Upper lobe of left lung (tissue), 6 donors: ENCODE measurements at places on chromosomes 16 and 17.
A peak's percentile ranks its signal among the peaks of the same experiment; 100 is the strongest.

GRCh38 chr16:29860218-29860617, 2.8 kb downstream of the CDIPT start:
- H3K27ac ChIP-seq = no peak overlapping the region
- peaks cover 20% of the 10 kb centered on the region for H3K4me1 ChIP-seq
- no peak for DNase-seq
- H3K36me3 ChIP-seq = peaks cover 31% of the 10 kb centered on the region
- H3K27me3 ChIP-seq = no peaks in the 10 kb centered on the region

- H3K27ac ChIP-seq = no peak overlapping the region
- no peaks in the 10 kb centered on the region for H3K27me3 ChIP-seq
- H3K4me1 ChIP-seq = no peaks in the 10 kb centered on the region
- no peaks in the 10 kb centered on the region for H3K36me3 ChIP-seq
- no peak for DNase-seq
These were observed 117.7 kb downstream of the HS3ST3A1 start for GRCh38 chr17:13484020-13484419.

- no peak for DNase-seq
- H3K4me1 ChIP-seq = peaks cover 15% of the 10 kb centered on the region
- no peaks in the 10 kb centered on the region for H3K36me3 ChIP-seq
- H3K4me3 ChIP-seq = peak overlapping the region; percentile 36
- peaks cover 35% of the 10 kb centered on the region for H3K27me3 ChIP-seq
These were observed 7.2 kb downstream of the ALOX12B start for GRCh38 chr17:8080208-8080798.

GRCh38 chr17:77106874-77107358, 33.9 kb upstream of the SEC14L1 start:
- H3K27ac ChIP-seq = peak overlapping the region; percentile 74
- H3K4me1 ChIP-seq = peaks cover 18% of the 10 kb centered on the region
- no peak for DNase-seq

DNA sequence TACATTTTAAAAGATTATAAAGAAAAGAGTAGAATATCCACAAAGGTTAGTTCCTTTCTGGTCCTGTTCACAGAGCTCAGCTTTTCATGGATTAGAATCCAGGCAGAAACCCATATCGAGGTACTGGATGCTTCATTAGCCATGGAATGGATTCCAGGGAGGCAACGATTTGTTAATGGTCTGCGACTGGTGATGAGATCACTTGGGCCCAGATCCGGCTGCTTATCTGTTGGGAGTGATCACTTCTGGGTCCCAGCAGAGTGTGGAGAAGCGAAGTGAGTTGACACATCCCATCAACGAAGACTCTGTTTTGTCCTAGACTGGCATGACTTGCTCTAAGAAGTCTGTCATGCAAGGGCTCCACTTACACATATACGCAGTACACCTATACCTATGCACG, 165.8 kb downstream of the MAF start:
- no peaks in the 10 kb centered on the region for H3K36me3 ChIP-seq
- H3K27ac ChIP-seq = no peak overlapping the region
- DNase-seq = no peak
- H3K4me3 ChIP-seq = no peak overlapping the region
- peaks cover 13% of the 10 kb centered on the region for H3K4me1 ChIP-seq

DNA sequence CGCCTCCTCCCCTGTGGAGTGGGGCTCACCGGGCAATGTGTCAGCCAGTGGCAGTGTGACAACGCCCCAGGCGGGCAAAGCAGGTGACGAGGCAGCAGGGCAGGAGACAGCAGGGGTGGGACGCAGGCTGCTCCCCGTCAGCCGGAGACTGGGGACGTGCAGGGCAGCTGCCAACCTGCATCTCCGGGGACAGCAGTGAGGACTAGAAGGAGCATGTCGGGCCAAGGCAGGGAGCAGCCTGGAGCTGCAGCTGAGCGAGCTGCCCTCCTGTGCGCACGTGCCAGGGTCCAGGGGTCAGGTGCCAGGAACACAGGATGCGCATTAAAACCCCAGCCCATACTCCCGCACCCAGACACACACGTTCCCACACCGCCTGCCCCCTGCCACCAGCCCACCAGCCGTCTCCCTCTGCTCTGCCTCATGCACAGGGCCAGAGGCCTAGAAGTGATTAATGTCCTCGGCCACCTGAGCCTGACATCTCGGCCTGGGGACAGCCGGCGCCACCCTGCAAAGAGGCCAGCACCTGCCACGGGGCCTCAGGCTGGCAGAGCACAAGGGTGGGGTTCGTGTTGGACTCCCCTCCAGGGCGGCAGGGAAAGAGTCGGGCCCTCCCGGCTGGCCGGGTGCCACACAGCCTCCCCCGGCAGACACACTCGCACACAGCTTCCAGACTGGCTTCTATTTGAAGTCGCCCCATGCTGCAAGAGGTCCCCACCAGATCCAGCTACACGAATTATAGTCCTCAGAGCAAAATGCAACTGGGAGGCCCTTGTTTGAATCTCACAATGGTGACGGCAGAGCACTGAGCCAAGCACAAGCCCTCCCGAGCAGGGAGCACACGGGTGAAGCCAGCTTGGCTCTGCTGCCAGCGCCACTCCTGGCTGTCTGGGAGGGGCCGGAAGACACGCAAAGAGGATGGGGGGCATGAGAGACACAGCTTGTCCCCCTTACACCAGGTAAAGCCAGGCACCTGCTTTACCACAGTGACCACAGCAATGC, 90.4 kb downstream of the RBFOX3 start:
- H3K4me3 ChIP-seq = no peak overlapping the region
- H3K4me1 ChIP-seq = no peaks in the 10 kb centered on the region
- no peaks in the 10 kb centered on the region for H3K36me3 ChIP-seq
- DNase-seq = peak; percentile 79
- no peaks in the 10 kb centered on the region for H3K27me3 ChIP-seq
- H3K27ac ChIP-seq = no peak overlapping the region

- no peaks in the 10 kb centered on the region for H3K4me1 ChIP-seq
- H3K27me3 ChIP-seq = no peaks in the 10 kb centered on the region
- H3K4me3 ChIP-seq = no peak overlapping the region
- no peak for DNase-seq
- no peak overlapping the region for H3K27ac ChIP-seq
- no peaks in the 10 kb centered on the region for H3K36me3 ChIP-seq
These were observed 149.6 kb upstream of the GNAO1 start for GRCh38 chr16:56041556-56042140.

GRCh38 chr16:54774768-54775167, 155.9 kb upstream of the IRX5 start:
- no peaks in the 10 kb centered on the region for H3K36me3 ChIP-seq
- no peaks in the 10 kb centered on the region for H3K4me1 ChIP-seq
- no peak overlapping the region for H3K4me3 ChIP-seq
- no peak for DNase-seq
- no peaks in the 10 kb centered on the region for H3K27me3 ChIP-seq

GRCh38 chr17:76727745-76728456, 1.3 kb downstream of the METTL23 start:
- peaks cover 77% of the 10 kb centered on the region for H3K4me1 ChIP-seq
- H3K36me3 ChIP-seq = peaks cover 18% of the 10 kb centered on the region
- no peak for DNase-seq
- H3K27ac ChIP-seq = peak overlapping the region; percentile 100
- peak overlapping the region; percentile 95 for H3K4me3 ChIP-seq

GRCh38 chr16:56916571-56917403, 15.2 kb upstream of the HERPUD1 start:
- peaks cover 41% of the 10 kb centered on the region for H3K4me1 ChIP-seq
- H3K27me3 ChIP-seq = no peaks in the 10 kb centered on the region
- DNase-seq = no peak
- peak overlapping the region; percentile 81 for H3K27ac ChIP-seq
- no peaks in the 10 kb centered on the region for H3K36me3 ChIP-seq

GRCh38 chr16:4615384-4616046, 827 bp upstream of the UBALD1 start:
- peak overlapping the region; percentile 96 for H3K27ac ChIP-seq
- peak; percentile 85 for DNase-seq
- peak overlapping the region; percentile 97 for H3K4me3 ChIP-seq
- H3K36me3 ChIP-seq = no peaks in the 10 kb centered on the region
- H3K27me3 ChIP-seq = no peaks in the 10 kb centered on the region
- H3K4me1 ChIP-seq = peaks cover 72% of the 10 kb centered on the region

- H3K4me3 ChIP-seq = no peak overlapping the region
- no peaks in the 10 kb centered on the region for H3K27me3 ChIP-seq
- no peaks in the 10 kb centered on the region for H3K36me3 ChIP-seq
- DNase-seq = no peak
- H3K27ac ChIP-seq = no peak overlapping the region
- H3K4me1 ChIP-seq = no peaks in the 10 kb centered on the region
These were observed 369.8 kb downstream of the CPPED1 start for GRCh38 chr16:12433691-12434390.

GRCh38 chr16:50011707-50012106, 13.3 kb upstream of the CNEP1R1 start:
- H3K36me3 ChIP-seq = no peaks in the 10 kb centered on the region
- H3K27ac ChIP-seq = no peak overlapping the region
- DNase-seq = no peak
- H3K4me3 ChIP-seq = no peak overlapping the region
